Neural crest cell (in vitro differentiated cells): ENCODE measurements at places on chromosomes 16 and 17.

DNA sequence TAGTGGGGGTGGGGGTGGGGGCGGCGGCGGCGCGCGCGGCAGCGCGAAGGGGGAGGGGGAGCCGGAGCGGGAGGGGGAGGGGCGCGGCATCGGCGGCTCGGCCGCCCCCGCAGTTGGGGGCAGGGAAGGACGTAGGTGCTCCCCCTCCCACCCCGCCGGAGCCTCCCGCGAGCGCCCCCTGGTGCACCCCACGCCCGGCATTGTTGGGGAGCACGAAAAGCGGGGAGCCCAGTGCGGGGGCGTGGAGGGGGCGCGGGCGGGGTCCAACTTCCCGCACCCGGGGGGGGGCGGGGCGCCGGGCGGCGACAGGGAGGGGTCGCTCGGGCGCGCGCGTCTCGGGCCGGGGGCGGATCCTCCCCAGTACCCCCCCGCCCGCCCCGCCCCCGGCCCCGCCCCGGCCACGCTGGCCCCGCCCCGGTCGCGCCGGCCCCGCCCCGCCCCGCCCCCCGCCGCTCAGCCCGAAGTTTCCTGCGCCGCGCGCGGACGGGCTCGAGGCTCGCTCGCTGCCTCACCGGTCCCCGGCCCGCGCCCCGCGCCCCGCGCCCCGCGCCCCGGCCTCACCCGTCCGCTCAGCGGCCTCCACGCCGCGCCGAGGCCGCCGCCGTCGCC lies at the start of gene CACNA1H:
Gene CACNA1H, plus strand, starts transcription at position 456 of the 609 bp plus-strand sequence. CDS start 632 bp downstream, outside the sequence.
- no peak within 1 kb of the TSS for H3K4me3 ChIP-seq
- H3K27me3 ChIP-seq, result peaks cover 21% of the 10 kb centered on the region
- peak; percentile 53 for DNase-seq
- no peak within 1 kb of the TSS for H3K27ac ChIP-seq
- no peaks in the 10 kb centered on the region for H3K4me1 ChIP-seq

- H3K4me1 ChIP-seq, result peaks cover 61% of the 10 kb centered on the region
- H3K4me3 ChIP-seq, result peak overlapping the region; percentile 90
- peaks cover 6% of the 10 kb centered on the region for H3K27me3 ChIP-seq
- no peak for DNase-seq
- peaks cover 29% of the 10 kb centered on the region for H3K36me3 ChIP-seq
- H3K27ac ChIP-seq, result no peak overlapping the region
Measured at GRCh38 chr17:16383216-16383615, 2.3 kb downstream of the UBB start.

DNA sequence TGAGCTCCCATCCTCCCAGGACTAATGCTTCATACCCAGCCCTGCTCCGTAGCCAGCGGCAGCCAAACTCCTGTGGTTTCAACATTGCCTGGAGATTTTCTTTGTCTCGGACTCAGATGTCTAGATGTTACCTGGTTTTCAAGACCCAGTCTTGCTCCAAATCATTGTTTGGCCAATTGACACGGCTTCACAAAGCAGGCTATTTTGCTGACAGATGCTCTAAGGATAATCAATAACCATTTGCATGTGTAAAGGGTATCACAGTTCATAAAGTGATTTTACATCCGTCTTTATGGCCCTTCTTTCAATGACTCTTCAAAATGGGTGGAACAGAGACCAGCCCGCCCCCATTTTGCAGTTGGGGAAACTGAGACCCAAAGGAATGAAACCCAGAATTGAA lies 153.4 kb downstream of the SALL1 start:
- H3K4me1 ChIP-seq, result peaks cover 4% of the 10 kb centered on the region
- no peaks in the 10 kb centered on the region for H3K36me3 ChIP-seq
- DNase-seq, result no peak
- H3K4me3 ChIP-seq, result no peak overlapping the region
- H3K27ac ChIP-seq, result no peak overlapping the region
- H3K27me3 ChIP-seq, result no peaks in the 10 kb centered on the region

- peak overlapping the region; percentile 38 for H3K27ac ChIP-seq
- H3K36me3 ChIP-seq, result no peaks in the 10 kb centered on the region
- H3K4me1 ChIP-seq, result no peaks in the 10 kb centered on the region
- peaks cover 7% of the 10 kb centered on the region for H3K27me3 ChIP-seq
- no peak for DNase-seq
Measured at GRCh38 chr17:44257815-44258760, 9.8 kb downstream of the SLC4A1 start.

DNA sequence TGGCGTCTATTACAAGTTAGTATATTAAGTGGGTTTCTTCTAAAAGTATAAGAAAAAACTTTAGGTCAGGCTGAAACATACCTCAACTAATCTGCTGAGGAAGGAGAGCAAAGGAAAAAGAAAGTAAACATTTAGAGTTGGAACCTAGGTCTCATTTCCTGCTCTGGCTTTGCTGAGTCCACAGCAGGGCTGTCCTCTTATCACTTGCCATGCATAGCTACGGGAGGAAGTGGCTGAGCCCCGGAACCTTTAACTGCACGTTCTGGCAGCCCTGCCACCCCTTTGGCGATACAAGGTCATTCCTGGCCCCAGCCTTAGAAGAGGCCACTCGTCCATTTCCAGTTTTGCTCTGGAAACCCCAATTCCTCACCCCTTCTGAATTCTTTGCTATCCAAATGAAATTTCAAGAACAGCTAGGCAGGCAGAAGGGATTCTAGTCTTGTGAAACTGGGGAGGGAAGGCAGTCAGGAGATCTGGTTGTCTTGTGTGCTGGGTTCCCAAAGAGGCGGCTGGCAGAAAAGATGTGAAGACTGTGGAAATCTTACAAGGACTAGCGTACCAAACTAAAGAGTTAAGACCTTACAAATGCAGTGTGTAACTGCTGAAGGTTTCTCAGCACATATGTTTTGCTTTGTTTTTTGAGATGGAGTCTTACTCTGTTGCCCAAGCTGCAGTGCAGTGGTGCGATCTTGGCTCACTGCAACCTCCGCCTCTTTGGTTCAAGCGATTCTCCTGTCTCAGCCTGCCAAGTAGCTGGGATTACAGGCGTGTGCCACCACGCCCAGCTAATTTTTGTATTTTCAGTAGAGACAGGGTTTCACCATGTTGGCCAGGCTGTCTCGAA lies 19.1 kb downstream of the WIPI1 start:
- H3K36me3 ChIP-seq, result no peaks in the 10 kb centered on the region
- no peaks in the 10 kb centered on the region for H3K27me3 ChIP-seq
- H3K27ac ChIP-seq, result no peak overlapping the region
- DNase-seq, result no peak
